Kidney tubule cell (primary cell): ENCODE measurements at places on chromosomes 12 and 14.

GRCh38 chr12:110536834-110537604 is 34.9 kb downstream of the RAD9B start:
- DNase-seq, result no peak

- no peak for DNase-seq
Observed at GRCh38 chr12:113926788-113927187, 39.3 kb downstream of the RBM19 start.

GRCh38 chr14:63857466-63858030 is 4.7 kb downstream of the SYNE2 start:
- peak; percentile 48 for DNase-seq

GRCh38 chr14:102516531-102517391 is 7.2 kb upstream of the ANKRD9 start:
- DNase-seq, result peak; percentile 62

DNA sequence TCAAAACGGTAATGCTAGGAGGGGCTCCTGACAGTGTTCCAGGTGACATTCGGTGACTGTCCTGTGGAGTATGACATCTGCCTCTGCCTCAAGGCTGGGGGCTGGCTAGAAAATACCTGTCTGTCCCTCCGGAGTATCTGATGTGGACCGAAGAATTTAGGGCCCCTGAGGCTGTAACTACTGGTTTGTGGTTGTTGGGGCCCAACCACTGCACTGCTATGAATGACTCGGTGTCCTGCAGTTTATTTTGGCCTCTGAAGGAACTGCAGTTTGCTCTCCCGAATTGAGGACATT is 198.9 kb upstream of the CAND1 start:
- DNase-seq, result peak; percentile 40

DNA sequence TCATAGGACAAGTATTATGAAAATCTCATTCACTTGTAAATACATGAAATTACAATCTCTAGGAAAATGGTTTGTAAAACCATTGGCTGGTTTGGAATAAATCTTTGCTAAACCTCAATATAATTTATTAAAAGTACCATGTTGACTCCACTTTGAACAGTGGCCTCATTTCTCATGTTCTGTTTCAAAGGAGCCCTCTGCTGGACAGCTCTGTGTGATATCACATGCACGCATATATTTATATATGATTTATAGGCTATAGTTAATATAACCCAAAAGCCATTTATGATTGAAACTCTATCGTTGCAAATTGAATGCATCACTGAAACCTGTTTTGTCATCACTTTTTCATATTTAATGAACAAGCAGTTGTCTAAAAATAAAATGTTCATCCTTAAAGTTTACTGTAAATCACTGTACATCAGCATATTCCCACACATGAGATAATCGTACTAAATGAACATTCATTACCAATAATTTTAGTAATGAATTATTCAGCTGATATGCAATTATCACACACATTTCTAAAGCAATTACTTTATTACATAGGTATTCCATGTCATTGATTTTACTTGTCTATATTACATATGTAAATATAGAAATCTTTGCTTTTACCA is 493.8 kb downstream of the NPAS3 start:
- peak; percentile 33 for DNase-seq

DNA sequence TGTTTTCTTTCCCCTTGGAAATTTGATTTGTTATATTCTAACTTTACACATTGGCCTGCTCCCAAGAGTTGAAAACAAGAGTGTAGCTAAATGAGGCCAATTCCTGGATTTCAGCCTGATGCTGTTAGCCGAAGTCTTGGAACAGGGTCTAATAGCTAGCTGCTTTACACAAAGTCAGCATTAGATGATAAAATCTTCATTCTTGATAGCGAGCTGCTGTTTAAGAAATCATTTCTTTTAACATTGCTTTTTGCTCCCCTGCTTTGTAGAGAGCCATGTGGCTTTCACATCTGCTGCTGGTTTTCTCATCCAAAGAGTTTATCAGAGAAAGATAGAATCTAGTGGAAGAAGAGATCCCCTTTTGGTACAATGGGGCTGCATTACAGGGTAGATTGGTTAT is 22.3 kb downstream of the FBXW8 start:
- no peak for DNase-seq

GRCh38 chr12:119201789-119202543 is 23.2 kb downstream of the HSPB8 start:
- DNase-seq, result no peak

GRCh38 chr14:67697006-67697405 is 1.4 kb upstream of the RDH11 start:
- no peak for DNase-seq

- DNase-seq, result no peak
Observed at GRCh38 chr12:4034921-4035320, 161.7 kb upstream of the PARP11 start.

GRCh38 chr12:51511546-51512260 is 79.3 kb upstream of the SCN8A start:
- no peak for DNase-seq

GRCh38 chr12:92193846-92194245 is 48.2 kb upstream of the BTG1 start:
- DNase-seq, result no peak

DNA sequence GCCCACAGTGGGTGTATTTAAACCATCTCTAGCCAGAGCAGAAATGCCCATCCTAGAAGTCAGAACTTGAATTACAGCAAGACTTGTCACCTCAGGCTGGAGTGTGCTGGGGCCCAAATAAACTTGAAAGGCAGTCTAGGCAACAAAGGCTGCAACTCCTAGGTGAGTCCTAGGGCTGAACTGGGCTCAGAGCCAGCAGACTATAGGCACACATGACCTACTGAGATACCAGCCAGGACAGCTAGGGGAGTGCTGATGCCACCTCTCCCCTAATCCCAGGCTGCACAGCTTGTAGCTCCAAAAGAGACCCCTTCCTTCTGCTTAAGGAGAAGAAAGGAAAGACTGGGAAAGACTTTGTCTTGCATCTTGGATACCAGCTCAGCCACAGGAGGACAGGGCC is 106.0 kb downstream of the TXNDC16 start:
- no peak for DNase-seq

DNA sequence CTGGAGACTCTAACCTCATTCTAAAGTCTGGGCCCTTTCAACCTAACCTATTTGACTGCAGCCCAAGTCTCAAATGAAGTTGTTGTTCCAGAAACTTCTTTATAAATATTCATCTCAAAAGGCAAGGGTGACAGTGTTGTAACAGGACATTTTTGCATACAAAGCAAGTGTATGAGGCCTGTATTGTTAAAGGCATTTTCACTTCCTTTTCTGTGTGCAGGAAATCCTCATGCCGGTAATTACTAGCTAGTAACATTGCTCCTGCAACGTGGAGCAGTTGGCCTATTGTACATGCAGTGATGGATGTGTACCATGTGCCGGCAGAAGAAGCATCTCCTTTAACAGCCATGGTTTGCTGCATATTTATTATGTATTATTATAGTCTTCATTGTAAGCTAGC is 156.5 kb upstream of the RMST start:
- DNase-seq, result no peak

DNA sequence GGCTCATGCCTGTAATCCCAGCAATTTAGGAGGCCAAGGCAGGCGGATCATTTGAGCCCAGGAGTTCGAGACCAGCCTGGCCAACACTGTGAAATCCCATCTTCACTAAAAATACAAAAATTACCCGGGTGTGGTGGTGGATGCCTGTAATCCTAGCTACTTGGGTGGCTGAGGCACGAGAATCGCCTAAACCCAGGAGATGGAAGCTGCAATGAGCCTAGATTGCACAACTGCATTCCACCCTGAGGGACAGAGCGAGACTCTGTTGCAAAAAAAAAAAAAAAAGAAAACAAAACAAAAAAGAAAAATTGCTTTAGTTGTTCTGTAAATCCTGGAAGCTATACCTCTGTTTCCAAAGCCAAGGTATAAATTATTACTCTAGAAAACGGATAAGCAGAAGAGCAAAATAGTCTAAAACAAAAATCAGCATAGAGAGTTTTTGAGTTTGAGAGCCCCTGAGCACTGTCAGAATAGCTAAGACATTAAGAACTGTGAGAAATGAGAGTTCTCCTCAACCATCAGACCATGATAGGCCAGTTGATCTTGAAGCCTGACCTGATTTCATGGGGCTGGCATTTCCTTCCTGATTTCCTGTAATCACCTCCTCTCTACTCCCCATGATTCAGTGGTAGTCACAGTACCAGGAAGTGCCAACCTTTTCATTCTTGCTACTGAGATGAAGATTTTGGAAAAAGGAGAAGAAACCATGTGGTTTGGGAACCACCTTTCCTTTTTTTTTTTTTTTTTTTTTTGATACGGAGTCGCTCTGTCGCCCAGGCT is 31.7 kb downstream of the ATP2A2 start:
- DNase-seq, result peak; percentile 92

GRCh38 chr12:16560273-16560672 is 45.7 kb downstream of the LMO3 start:
- DNase-seq, result no peak

GRCh38 chr14:28707814-28708213 is 58.8 kb upstream of the FOXG1 start:
- DNase-seq, result no peak

DNA sequence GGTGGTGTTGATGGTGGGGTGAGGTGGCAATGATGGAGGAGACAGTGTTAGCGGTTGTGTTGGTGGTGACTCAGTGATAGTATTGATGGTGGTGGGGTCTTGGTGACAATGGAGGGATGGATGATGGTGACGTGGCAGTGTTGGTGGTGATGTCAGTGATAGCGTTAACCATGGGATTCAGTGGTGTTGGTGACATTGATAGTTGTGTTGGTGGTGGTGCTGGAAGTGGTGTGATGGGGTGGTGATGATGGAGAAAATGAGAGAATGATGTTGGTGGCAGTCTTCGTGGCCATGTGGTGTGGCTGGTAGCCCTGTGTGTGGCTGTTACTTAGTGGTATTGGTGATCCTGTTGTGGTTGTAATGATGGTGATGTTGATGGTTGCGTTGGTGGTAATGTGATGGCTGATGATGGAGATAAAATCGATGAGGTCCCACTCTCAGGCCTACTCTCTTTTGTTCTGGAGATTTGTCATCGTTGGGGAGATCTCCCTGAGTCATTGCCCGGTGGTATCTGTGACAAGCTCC is 2.6 kb downstream of the DTX1 start:
- DNase-seq, result no peak
